ENCODE measurements at places on chromosomes 12 and 14.

DNA sequence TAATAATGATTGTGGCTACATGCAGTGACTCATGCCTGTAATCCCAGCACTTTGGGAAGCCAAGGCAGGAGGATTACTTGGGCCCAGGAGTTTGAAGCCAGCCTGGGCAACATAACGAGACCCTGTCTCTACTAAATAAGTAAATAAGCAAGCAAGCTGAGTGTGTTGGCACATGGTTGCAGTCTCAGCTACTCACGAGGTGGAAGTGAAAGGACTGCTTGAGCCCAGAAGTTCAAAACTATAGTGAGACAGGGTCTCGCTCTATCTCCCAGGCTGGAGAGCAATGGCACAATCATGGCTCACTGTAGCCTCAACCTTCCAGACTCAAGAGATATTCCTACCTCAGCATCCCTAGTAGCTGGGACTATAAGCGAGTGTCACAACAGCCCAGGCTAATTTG is 64.7 kb downstream of the RPS6KA5 start:
- no peak for DNase-seq

DNA sequence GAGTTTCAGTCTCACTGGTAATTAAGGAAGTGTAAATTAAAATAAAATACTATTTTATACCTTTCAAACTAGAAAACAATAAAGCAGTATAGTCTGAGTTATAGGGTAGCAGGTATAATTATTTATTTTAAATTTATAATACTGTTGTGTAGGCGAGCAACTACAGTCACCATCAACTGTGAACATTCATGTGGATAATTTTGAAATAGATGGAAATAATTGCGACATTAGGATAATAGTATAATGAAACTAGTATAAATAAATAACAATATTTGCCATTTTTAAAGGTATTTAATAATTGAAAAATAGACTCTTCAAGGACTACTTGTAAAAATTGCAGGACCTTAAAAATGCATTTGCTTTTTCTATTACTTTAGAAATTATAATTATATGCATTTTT is 3.8 kb upstream of the DYRK4 start:
- no peak for DNase-seq

DNA sequence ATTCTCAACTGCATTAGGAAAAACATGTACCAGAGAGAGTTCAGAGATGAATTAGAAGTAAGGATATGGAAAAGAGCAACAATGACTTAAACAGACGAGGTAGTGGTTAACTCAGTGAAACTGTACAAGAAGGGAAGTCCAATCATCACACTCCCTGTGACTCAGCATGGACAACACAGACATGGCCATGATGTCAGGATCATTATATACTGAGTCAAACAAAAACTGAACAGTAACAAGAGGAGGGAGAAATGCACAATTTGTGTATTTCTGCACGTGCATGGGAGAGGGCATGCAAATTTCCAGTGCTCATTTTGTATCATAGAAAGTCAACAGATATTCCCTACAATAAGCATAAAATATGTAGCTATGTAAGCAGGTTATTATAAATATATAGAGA is 1037.8 kb downstream of the BCL11B start:
- DNase-seq: no peak

- DNase-seq: no peak
Measured at GRCh38 chr12:61991661-61992060, 268.5 kb upstream of the USP15 start.

DNA sequence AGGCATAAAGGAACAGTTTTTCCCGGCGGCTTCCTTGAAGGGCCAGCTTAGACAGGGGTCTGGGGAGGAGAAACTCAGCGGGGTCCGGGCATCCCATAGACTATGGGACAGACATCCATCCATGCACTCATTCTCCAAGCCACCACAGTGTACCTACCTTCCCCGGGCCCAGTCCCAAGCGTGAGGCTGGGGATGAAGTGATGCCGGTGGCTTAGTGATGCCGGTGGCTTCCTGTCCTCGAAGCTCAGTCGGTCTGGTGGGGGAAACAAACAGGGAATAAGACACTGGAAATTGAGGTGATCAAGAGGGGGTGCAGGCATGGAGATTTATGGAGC is 421 bp downstream of the RTL1 start:
- no peak for DNase-seq

GRCh38 chr12:56385873-56386272 is 23.2 kb upstream of the APOF start:
- DNase-seq: no peak

DNA sequence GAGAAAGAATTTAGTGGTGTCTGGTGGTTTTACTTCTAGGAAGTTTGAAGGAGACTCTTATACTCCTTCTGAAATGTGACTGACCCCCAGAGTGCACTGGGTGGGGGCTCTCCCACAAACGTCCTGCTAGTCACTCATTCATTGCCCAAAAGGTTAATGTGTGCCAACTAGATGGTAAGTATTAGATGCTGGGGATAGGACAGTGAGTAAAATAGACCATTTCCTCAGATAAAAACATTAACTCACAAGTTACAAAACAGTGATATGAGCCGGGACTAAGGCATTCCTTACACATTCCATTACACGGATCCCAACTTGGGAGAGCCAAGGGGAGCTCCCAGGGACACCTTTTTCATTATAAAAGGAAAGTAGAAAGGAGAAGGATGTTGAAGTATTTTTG is 185.1 kb downstream of the ATXN7L3B start:
- no peak for DNase-seq

GRCh38 chr14:31208546-31209424 is 1.2 kb upstream of the HECTD1 start:
- peak; percentile 14 for DNase-seq

DNA sequence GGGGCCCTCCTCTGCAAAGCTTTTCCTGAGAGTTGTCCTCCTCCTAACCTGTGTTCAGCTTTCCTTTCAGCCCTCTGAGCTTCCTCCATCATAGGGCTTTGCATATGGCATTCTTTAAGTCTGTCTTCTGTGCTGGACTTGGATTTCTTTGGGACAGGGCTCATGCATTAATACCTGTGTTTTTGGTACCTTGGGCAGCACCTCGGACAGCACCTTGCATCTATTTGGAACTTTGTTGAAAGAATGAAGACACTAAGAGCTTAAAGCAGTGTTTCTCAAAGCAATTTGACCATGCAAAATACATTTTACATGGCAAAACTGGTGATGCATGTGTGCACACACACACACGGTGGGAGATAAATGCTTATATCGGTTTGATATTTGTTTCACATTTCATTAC is 115.0 kb upstream of the SRRM4 start:
- DNase-seq: no peak

DNA sequence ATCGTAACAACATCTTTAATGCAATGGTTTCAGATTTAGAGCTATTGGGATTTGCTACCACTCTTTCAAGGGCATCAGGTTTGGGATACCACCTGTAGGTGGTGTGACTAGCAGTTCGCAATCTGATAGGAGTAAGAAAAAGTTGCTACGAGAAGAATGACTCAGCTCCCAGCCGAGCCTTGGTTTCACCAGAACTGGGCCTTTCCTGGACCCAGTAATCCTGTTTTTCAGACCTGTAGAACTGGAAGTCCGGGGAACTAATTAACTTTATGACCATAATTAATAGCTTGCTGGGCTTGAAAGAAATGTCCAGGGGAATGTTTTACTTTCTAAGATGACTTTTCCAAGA is 770 bp downstream of the ABHD4 start:
- DNase-seq: no peak
